MCF 10A (cell line): ENCODE measurements at places on chromosomes 6 and 20.

- no peak overlapping the region for H3K27ac ChIP-seq
- no peak overlapping the region for H3K4me3 ChIP-seq
- H3K4me1 ChIP-seq = peaks cover 9% of the 10 kb centered on the region
- no peak for DNase-seq
- H3K27me3 ChIP-seq = peaks cover 20% of the 10 kb centered on the region
Measured at GRCh38 chr6:31575952-31576685, 754 bp downstream of the TNF start.

DNA sequence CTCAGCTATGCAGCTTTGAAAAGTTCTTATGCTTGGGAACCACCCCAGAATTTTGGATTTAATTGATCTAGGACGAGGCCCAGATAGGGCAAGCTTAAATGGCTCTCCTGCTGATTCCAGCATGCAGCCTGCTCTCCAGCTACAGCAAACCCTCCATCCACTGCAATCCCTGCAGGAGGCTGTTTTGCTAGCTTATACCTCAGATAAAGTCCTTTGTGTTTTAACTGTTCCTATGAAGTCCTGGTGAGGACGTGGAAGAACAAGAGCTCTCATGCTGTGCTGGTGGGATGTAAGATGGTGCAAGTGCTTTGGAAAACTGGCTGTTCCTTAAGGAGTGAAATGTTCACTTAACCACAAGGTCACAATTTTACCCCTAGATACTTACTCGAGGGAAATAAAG lies 25.5 kb upstream of the NXT1 start:
- peaks cover 10% of the 10 kb centered on the region for H3K36me3 ChIP-seq
- no peak overlapping the region for H3K4me3 ChIP-seq
- DNase-seq = no peak

- peak overlapping the region; percentile 86 for H3K27ac ChIP-seq
- no peaks in the 10 kb centered on the region for H3K27me3 ChIP-seq
- H3K4me1 ChIP-seq = peaks cover 13% of the 10 kb centered on the region
- no peaks in the 10 kb centered on the region for H3K36me3 ChIP-seq
Measured at GRCh38 chr6:7110092-7110792, 2.5 kb downstream of the RREB1 start.

DNA sequence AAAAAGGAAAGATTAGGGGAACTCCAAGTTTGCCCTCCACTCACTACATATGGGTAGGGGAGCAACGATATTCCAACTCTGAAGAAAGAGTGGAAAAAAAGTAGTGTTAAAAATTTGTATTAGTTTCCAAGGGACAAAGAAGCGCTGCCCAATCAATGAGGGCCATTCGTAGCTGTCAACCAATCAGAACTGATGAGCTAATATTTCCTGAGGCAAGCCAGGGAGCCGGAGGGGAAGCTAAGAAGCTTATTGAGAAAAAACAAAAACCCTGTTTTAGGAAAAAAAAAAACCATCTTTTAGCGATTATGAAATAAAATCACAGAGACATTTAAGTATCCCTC lies 59.5 kb downstream of the TRIM38 start:
- no peaks in the 10 kb centered on the region for H3K27me3 ChIP-seq
- H3K4me3 ChIP-seq = peak overlapping the region; percentile 81
- peak overlapping the region; percentile 92 for H3K27ac ChIP-seq
- H3K36me3 ChIP-seq = peaks cover 30% of the 10 kb centered on the region
- DNase-seq = peak; percentile 73

GRCh38 chr6:168097221-168097620 lies 18.2 kb upstream of the FRMD1 start:
- H3K27me3 ChIP-seq = peaks cover 6% of the 10 kb centered on the region
- no peak overlapping the region for H3K27ac ChIP-seq
- no peaks in the 10 kb centered on the region for H3K4me1 ChIP-seq

DNA sequence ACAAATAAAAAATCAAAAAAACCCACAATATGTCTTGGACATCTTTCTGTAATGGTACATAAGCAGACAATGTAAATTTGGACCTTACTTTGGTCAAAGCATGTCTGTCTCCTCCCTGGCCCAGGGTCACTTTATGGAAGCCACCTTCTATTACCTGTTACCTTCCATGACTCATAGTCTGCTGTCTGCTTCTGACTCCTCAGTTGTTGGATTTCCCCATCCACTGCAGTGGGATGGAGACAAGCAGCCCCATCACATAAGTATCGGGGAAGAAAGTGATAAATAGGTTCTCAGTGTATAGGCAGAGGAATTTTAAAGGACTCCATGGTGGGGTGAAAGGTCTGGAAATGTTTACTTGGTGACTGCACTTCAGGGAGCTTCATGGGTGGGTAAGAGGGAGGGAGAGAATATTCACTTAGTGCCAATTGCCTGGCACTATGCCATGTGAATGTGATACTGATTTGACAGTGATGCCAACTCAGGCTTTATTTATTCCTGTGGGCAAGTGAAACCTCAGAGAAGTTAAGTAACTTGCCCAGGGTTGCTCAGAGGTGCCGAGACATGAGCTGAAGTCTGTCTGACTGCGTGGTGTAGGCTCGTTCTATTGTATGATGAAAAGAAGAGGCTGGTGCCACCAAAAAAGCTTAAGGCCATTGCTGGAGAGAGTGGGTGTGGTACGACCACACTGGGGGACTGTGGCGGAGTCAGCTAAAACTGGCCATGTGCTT lies 175.6 kb upstream of the RNF24 start:
- H3K36me3 ChIP-seq = peaks cover 12% of the 10 kb centered on the region
- DNase-seq = peak; percentile 75
- H3K27ac ChIP-seq = no peak overlapping the region
- no peak overlapping the region for H3K4me3 ChIP-seq
- no peaks in the 10 kb centered on the region for H3K27me3 ChIP-seq

GRCh38 chr6:111609028-111609820 lies 3.5 kb upstream of the TRAF3IP2 start:
- H3K27me3 ChIP-seq = peaks cover 8% of the 10 kb centered on the region
- no peaks in the 10 kb centered on the region for H3K36me3 ChIP-seq
- no peak overlapping the region for H3K4me3 ChIP-seq
- peaks cover 11% of the 10 kb centered on the region for H3K4me1 ChIP-seq
- no peak for DNase-seq

GRCh38 chr6:105401247-105402089 lies 1.4 kb downstream of the PREP start:
- no peaks in the 10 kb centered on the region for H3K27me3 ChIP-seq
- peaks cover 33% of the 10 kb centered on the region for H3K4me1 ChIP-seq
- DNase-seq = peak; percentile 31
- peak overlapping the region; percentile 82 for H3K4me3 ChIP-seq

GRCh38 chr20:56778765-56779195 lies 149.7 kb downstream of the TFAP2C start:
- peaks cover 19% of the 10 kb centered on the region for H3K4me1 ChIP-seq
- H3K27me3 ChIP-seq = no peaks in the 10 kb centered on the region
- peak overlapping the region; percentile 18 for H3K27ac ChIP-seq
- no peaks in the 10 kb centered on the region for H3K36me3 ChIP-seq
- no peak overlapping the region for H3K4me3 ChIP-seq

- peaks cover 7% of the 10 kb centered on the region for H3K36me3 ChIP-seq
- DNase-seq = no peak
- no peak overlapping the region for H3K4me3 ChIP-seq
- H3K4me1 ChIP-seq = peaks cover 6% of the 10 kb centered on the region
- H3K27me3 ChIP-seq = peaks cover 45% of the 10 kb centered on the region
Measured at GRCh38 chr20:64156136-64156885, 7.9 kb upstream of the MYT1 start.

DNA sequence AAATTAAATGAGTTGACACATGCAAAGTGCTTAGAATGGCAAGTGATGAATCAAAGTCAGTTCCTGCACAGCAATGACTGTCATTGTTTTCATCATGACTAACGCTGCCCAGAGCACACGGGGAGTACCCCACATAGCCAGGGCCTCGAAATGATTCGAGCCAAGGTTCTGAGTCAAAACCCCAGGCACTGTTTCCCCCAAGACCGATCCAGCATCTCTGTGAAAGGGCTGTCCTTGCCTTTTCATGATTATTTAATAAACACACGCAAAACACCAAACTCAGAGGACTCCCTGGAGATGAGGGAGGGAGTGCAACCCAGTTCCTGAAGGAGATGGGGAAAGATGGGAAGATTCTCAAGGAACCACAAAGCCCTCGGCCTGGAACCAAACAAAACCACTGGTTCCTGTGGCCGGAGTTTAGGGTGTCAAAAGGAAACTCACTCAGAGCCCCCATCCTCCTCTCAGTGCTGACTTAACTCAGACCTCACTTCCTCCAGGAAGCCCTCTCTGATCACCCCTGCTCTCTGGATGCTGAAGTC lies 3.8 kb downstream of the PREX1 start:
- no peaks in the 10 kb centered on the region for H3K36me3 ChIP-seq
- peak; percentile 66 for DNase-seq
- no peak overlapping the region for H3K4me3 ChIP-seq
- no peaks in the 10 kb centered on the region for H3K4me1 ChIP-seq
- H3K27me3 ChIP-seq = peaks cover 26% of the 10 kb centered on the region
- no peak overlapping the region for H3K27ac ChIP-seq

DNA sequence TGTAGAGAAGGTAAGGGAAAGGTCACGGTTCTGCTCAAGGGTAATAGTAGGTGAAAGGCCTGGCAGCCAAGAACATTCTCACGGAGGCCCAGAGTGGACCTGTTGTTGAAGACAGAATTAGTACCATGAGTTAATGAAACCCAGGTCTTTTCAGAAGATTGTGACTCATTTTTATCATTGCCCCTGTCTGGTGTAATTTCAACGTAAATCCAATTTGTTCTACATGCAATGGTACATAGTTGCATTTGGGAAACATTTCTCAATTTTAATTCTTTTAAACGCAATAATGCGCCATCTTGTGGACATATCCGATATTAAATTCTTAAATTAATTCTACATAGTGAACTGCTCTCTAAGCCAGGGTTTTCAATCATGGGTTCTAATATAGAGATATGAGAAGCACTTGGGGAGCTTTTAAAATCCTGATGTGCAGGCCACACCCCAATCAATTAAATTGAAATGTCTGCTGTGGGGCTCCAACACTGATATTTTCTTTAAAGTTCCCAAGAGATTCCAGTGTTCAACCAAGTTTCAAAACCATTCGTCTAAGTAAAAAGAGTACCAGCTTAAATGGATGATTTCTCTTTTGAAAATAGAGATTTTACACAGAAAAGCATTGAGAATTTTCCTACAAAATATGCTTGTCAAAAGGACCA lies 257.4 kb downstream of the PLCB1 start:
- H3K27me3 ChIP-seq = no peaks in the 10 kb centered on the region
- H3K4me1 ChIP-seq = peaks cover 12% of the 10 kb centered on the region
- no peak overlapping the region for H3K27ac ChIP-seq

- DNase-seq = no peak
- no peaks in the 10 kb centered on the region for H3K27me3 ChIP-seq
- no peak overlapping the region for H3K4me3 ChIP-seq
- peaks cover 8% of the 10 kb centered on the region for H3K4me1 ChIP-seq
- H3K36me3 ChIP-seq = no peaks in the 10 kb centered on the region
Measured at GRCh38 chr20:45828589-45828988, 1.5 kb upstream of the TNNC2 start.
